ENCODE measurements at places on chromosomes 4 and X.
A peak's percentile ranks its signal among the peaks of the same experiment; 100 is the strongest.

DNA sequence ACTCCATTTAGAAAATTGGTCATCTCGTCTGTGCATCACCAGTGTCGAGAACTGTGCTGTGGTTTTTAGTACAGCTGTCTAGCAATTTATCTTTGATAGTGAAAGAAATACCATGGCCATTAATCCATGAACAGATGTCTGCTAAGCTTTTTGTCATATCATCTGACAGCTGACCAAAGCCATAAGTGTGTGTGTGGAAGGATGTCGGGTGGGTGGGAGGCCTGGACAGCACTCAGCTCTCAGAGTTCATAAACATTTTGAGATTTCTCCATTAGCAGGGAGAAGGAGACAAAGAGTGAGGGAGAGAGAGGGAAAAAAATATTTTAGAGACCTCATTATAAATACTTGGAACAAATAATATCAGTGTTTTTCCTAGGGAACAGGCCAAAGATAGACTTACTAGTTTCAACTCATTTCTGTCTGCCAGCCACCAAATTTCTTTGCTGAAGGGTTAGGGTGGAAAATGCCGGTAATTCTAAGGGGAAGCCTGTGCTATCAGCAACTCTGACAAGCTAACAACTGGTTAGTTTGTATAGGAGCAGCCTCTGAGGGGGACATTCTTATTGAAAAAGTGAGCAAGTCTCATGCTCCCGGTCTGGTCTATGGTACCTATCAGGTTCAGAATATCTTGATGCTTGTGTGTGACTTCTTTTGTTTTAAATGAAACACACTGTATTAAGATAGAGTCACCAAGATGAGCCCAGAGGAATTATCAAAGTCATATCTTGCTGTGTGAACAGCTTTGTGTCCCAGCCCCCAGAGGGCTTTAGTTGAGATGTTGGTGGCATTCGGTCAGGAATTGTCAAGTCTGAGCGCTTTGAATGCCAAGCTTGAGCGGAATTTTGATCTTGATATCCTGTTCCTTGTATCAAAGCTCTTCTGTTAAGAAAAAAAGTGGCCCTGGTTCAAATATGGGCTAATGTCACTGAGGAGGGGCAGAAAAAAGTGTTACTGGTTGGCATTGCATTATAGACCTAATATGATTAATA, 41.9 kb upstream of the PDLIM3 start:
- no peak for DNase-seq

- DNase-seq, result no peak
These were observed 128.7 kb upstream of the MID1 start for GRCh38 chrX:10749113-10749512.

DNA sequence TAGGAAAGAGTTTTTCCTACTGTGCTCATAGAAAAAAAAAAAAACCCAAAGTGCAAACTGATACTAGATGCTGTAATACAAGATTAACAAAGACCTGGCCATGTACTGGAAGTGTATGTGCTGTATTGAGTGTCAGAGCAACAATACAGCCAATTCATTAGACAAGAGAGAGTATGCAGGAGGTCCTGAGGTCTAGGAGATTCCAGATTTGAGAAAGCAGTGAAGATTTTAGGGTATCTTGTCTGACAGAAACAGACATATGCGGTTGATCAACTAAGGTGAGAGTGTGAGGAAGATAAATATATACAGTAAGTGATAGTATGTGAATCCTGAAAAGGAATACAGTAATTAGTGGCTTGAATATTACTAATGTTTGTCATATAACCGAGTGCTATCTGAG, 3.0 kb downstream of the GPR174 start:
- no peak for DNase-seq

DNA sequence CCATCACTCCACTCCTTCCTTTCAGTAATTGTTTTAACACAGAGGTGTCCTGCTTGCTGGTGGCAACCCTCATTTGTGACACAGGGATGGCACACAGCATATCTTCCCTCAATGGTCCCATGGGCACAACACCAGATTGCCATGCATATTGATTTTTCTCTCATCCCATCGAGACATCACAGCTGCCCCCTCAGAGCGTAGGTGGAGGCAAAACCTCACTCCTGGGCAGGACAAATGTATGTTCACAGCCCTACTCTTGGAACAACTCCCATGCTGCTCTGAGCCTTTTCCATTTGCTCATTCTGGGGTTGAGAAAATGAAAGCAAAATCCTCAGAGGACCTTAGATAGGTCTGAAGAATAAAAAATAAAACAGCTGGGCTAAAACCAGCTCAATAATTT, 172.2 kb downstream of the GABRB1 start:
- DNase-seq, result no peak

DNA sequence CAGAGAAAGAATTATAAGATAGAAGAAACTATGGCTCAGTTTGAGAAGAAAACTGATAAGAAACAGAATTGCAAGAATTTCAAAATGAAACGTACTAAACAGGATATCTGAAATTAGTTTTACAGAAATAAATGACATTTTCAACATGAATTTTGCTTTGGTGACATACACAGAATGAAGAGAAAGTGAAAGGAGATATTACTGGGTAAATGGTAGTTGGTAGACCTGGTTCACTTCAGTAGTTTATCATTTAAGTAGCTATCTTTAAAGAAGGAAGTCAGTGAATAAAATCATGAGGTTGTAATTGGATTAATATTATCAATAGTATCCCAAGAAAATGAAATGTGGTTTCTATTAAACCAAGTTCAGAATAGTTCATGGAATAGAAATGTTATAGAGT, 395.5 kb upstream of the SMIM31 start:
- DNase-seq, result no peak

GRCh38 chr4:8906991-8907595, 35.5 kb upstream of the HMX1 start:
- no peak for DNase-seq

DNA sequence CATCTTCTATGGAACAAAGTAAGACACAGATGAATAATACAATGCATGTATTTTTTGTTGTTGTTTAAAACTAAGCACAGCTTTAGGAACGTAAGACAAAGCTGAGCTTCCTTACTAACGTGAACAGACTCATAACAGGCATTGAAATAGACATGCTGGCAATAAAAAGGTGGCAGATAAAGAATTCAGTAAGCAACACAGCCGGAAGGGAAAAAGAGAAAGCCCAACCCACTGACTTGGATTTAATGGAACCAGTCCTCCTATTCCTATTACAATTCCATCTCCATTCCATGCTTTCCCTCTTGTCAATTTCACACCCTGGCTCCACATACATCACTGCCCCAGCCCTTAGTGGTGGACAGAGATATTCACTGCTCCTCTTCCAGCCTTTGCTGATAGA, 182.1 kb downstream of the NSUN7 start:
- no peak for DNase-seq

GRCh38 chr4:18075823-18076433, 54.4 kb upstream of the LCORL start:
- peak; percentile 8 for DNase-seq

DNA sequence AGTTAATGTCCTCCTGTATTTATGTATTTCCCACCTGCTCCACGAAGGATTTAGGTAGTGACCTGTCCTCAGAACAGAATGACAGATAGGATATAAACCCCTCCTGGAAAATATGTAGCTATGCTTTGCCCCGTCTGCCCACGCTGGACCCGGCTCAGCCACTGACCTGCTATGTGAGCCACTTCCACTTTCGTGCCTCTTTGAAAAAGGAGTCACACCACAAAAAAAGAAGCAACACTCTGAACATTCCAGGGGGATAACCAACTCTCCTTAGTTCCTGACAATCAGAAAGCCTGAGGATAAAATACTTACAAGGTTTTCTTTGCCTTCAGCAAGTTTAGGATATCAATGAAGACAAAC, 11.1 kb downstream of the ACSL1 start:
- DNase-seq, result no peak

DNA sequence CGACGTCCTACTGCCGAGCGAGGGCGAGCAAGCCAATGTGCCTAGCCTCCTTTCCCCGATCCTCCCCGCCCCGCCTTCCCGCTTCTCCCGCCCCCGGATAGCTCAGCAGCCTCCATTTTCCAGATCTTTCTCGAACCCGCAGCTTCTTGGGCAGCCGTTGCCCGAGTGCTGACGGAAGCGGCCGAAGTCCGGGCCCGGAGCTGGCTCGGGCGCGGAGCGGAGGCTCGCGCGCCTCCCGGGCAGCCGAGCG, 172 bp upstream of the HSPA4L start:
- DNase-seq, result no peak

DNA sequence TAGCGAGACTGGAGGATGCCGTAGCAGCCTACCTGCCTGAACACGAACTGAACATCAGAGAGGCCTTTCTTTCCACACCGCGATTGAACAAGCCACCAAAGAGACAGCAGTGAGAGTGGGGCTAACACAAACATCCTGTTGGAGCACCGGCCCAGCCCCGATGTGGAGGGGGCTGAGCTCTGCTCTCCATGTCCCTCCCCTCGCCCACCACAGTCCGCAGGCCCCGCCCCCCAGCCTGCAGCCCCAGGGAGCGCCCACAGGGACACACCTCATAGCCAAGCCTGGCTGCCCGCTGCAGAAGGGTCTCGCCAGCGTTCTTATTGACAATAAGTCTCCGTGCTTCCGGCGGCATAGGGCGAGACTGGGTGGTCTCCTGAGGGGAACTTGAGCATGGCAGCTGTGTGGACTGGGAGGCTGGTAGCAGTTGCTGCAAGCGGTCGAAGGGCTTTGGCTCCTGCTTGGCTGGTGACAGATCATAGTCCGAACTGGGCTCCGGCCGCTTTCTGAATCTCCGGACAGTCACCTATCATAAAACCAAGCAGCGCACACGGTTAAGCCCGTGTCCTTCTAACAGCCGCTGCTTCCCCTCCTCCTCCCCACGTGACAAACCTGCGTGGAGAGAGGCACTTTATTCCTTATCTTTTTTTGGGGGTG, 35.8 kb downstream of the BCOR start:
- no peak for DNase-seq

GRCh38 chr4:76993787-76994641, 44.5 kb downstream of the SEPTIN11 start:
- peak; percentile 75 for DNase-seq

DNA sequence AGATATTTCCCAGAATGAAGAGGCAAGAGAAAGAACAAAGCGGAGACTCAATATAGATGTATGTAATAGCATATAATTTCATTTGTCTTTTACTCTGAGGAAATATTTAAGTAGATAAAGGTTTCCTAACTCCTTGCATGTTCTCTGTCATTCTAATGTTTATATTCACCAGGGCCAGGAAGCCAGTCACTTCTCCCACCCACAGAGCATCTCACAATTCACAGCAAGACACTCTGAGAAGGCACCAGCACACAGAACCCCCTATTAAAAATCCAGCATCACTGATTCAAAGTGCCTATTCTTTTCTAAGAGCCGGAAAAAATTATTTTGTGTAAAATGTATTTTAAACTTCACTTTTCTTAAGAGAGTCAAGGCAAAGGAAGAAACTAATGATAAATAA, 927.1 kb downstream of the C4orf33 start:
- DNase-seq, result no peak

DNA sequence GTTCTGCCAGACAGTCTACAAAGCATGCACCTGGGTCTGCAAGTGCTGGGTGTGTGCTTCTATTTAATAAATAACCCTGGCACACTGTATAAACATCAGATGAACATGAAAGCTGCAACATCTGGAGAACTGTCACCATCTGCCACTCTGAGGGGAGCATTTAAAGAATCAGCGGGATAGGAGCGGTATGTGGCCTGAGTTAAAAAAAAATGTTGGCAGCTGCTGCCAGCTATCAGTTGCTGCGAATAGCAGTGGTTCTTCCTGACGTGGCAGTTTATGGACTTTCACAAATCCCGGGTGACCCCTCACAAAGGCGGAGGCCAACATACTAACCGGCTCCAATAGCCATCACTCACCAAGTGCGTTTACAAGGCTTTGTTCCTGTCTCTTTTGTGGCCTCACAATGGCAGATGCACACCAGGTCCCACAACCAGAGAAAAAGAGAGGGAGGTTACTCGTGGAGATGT, 95.1 kb downstream of the RASL11B start:
- DNase-seq, result no peak

GRCh38 chr4:105683038-105683437, 25.5 kb downstream of the INTS12 start:
- no peak for DNase-seq

DNA sequence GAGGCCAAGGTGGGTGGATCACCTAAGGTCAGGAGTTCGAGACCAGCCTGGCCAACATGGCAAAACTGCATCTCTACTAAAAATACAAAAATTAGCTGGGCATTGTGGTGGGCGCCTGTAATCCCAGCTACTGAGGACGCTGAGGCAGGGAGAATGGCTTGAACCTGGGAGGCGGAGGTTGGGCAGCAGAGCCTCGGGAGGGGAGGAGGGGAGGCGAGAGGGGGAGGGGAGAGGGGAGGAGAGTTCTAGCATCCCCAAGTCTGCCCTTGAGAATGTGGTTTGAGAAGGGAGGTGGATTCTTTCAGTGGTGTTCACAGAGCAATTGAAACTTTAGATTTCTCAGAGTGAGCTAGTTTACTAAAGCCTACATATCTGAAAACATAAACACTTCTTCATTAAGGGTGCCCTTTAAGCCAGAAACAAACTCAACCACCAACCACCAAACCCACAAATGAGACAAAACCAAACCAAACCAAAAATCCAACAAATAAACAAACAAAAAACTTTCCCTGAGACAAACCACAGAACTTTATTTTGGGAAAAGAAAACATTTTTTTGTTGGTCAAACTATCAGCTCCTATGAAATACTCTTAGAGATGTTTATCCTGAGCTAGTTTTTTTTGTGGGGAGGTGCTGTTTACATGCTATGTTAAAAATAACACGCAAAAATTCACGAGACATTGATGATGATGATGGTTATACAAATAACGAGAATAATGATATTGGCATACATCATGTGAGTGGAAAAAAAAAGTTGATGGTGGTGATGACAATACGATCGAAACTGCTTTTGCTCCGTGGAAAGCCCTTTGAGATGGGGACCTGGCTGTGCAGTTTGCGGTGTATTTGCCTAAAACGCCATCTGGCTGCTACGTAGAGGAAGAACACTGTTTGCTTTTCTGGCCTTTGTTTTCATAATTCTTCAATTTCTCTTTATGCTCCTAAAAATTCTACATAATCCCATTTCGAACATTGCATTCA, 98.2 kb upstream of the PRKX start:
- DNase-seq, result peak; percentile 69

DNA sequence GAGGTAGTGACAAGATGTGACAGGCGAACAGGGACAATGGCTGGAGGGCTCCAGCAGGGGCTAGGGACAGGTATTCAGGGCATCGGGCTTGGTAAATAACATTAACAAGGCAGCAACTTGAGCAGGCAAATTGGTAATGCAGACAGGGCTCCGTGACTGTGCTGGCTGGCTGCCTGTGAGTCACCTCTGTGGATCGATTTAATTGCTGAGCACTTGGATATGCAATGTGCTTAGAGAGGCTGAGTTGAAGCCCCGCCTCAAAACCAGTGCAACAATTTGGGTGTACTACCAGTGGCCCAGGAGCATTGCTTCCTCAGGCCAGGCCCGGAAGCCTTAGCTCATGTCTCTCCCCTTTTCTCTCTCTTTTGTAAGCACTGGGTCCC, 19.5 kb downstream of the CNGA2 start:
- no peak for DNase-seq

- DNase-seq, result no peak
These were observed 243.3 kb downstream of the FSTL5 start for GRCh38 chr4:161920304-161921052.

GRCh38 chr4:37745946-37746345, 59.8 kb upstream of the RELL1 start:
- no peak for DNase-seq

GRCh38 chr4:145824463-145824862, 114.2 kb downstream of the ZNF827 start:
- DNase-seq, result no peak
